ENCODE measurements at places on chromosomes 2 and 18.

DNA sequence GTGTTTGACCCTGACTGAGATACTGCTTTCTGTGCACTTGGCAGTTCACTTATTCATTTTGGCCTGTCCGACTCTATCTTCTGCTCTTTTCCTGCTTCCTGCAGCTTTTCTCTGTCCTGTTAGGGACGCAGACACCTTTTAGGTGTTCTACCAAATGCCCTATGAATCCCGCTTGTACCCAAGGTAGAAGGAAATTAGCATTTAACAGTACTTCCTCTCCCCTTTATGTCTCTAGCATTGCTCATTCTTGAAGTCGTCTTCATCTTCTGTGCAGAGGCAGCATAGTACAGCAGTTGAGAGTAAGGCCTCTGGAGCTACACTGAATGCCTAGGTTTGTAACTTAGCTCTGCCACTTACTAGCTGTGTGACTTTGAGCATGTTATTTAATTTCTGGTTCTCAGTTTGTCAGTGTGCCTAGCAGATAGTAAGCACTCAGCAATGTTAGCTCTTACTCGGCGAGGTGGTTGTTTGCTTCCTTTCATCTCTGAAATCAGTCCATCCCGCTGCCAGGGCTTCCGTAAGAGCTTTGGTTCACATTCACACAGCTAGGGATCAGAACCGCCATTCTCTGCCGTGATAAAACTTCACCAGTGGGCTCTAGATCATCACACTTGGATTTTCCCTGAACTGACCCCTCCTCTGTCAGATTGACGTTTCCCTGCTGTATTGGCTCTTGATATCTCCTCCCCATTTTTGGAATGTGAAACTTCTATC, 1.4 kb downstream of the CCT7 start:
- no peak for DNase-seq

DNA sequence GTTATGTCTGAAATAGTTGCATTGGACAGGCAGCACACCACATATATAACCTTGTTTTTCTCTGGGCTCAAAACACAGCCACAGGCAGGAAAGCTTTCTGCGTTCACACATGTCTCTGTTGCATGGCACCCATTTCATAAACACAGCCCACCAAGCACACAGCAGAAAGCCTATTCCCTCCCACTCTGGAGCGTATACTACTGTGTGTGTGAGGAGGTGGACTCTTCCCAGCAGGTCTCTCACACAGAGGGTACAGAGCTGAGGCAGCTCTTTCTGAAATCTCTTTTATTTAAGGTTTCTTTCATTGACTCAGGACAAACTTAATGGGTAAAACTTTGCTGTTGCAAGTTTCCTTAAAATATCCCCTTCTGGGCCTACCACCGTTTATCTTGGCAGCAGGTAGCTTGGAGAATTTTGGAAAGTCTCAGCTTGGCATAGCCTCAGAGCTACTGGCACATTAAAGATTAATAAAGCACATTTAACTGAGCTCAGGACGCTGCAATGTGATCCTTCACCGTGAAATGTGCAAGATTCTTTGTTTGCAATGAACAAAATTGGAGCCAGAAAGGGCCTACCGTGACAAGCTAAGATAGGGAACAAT, 105.1 kb upstream of the NCKAP5 start:
- no peak for DNase-seq

DNA sequence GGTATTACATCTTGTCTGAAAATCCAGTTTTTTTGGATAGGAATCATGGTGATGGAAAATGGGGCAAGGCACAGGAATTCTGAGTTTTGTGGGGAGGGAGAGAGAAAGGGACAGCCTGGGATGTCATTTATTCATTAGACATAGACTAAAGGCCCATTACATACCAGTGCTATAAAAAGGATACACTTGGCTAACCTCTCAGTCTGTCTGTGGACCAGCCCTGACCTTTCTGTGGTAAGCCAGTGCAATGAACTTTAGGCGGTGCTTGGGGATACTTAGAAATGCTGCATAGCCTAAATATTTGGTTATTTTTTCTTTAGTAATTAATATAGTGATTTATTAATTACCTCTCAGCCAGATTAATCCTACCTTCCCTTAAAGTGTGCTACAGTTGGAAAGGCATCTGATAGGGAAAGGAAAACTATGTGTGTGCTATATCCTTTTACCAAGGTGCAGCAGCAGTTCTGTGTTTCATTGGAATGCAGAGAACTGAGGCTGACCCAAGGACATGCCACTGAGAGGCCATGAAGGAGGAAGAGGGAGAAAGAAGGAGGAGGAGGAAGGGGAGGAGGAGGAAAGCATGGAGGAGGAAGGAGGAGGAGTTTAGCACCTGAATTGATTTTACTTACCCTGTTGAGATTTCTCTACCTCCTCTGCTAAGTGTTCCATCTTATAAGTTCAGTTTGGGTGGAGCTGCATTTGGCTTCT, 37.5 kb downstream of the KCNS3 start:
- no peak for DNase-seq

DNA sequence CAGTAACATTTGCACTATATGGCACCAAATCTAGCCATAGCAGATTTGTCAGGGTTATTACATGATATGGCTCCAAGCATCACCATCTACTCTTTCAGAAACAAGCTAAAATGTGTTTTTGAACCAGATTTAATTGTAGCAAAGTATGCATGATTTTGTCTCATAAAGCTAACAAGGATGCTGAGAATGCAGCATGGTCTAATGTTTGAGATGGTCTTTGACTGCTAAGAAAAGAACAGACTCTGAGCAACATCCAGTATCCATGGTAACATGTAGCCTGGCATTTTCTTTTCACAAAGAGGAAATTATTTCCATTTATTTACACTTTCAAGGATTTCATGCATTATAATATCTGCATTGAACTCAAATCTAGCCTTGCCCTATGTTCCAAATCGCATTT, 206.5 kb downstream of the PDE1A start:
- DNase-seq = no peak

DNA sequence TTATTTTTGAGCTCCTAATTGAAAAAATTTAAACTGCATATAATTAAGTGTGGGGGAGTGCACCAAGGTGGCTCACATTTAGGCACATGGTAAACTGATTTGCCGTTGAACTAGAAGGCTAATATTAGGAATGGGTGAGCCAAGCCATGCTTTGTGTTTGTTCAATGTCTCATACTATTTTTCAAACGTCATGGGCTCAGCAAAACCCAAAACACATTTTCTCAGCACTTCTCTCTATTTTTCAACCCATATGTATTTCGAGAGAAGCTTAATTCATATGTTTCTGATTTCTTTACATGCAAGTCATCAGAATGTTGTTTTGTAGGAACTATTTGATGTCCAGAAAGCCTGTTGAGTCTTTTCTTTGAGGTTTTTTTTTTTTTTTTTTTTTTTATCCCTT, 291.2 kb downstream of the TCF4 start:
- no peak for DNase-seq

- DNase-seq = no peak
These were observed 200.3 kb downstream of the DPP4 start for GRCh38 chr2:161873707-161874106.

GRCh38 chr2:164693390-164693789, 72.1 kb upstream of the GRB14 start:
- no peak for DNase-seq

DNA sequence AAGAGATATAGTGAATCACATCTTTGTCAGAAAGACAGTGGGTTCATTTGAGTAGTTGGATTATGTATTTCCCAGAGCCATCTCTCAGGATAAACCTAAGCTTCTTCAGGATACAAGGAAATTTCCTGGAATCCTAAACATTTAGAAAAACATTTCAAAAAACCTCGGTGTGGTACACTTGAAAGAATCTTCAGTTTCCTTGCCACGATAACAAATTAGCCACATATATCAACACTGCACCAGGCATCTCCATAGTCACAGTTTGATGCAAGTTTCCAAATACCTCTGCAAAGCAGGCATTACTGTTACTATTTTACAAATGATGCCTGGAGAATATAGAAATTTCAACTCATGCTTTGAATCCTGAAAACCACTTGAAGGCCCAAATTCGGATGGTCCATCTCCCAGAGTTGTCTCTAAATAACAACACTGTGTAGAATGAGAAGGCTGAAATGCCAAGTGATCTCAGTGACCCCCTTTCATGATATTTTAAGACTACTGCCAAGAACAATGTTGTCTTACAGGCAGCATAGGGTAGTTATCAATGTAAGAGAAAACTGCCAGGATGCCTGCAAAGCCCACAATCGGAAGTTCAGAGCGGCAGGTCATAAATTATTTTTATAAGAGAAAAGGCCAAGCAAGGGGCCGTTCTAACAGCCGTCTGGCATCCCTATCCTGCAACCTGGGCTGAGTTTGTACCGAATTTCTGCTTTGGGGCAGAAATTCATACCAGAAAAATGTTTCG, 307.9 kb downstream of the TXNL1 start:
- no peak for DNase-seq

GRCh38 chr18:2515171-2515787, 56.0 kb downstream of the METTL4 start:
- no peak for DNase-seq

GRCh38 chr18:6613581-6613980, 115.9 kb upstream of the ARHGAP28 start:
- no peak for DNase-seq

DNA sequence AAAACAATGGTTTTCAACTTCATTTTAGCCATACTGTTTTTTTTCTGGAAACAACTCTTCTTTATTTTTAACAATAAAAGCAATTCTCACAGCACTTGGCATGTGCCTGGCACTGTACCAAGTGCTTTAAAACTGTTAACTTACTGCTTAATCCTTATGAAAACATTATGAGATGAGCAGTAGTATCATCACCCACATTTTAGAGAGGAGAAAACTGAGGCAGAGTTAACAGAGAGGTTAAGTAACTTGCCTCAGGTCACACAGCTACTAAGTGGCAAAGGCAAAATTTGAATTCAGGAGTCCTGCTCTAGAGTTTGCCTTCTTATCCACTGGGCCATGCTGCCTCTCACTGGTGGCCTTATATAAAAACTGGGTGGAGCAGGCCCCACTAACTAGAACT, 23.2 kb downstream of the CTIF start:
- no peak for DNase-seq

DNA sequence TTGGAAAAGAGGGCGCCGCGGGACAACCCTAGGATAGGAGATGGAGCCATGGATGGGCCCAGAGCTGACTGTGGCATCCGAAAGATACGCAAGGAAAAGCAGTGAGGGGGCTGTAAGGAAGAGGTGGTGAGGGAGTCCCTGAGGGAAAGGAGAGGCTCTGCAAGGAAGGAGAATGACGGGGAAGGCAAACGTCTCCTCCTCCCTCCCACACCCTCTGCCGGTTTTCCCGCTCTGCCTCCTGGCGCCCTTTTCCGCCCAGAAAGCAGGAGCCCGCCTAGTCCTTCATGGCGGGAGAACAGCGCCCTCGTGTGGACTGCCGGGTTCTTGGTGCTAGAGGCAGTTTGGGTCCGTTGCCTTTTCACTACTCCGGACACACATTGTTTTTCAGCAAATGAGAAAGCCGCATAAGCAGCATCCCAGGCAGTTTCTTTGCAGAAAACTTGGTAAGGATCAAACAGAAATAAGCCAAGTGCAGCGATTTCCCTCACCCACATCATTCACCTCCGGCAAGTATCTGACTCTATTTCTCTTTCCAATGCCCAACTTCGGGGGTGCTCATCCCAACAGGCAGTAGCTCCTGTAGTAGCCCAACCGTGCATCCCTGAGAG, 200.4 kb downstream of the INO80D start:
- peak; percentile 19 for DNase-seq

DNA sequence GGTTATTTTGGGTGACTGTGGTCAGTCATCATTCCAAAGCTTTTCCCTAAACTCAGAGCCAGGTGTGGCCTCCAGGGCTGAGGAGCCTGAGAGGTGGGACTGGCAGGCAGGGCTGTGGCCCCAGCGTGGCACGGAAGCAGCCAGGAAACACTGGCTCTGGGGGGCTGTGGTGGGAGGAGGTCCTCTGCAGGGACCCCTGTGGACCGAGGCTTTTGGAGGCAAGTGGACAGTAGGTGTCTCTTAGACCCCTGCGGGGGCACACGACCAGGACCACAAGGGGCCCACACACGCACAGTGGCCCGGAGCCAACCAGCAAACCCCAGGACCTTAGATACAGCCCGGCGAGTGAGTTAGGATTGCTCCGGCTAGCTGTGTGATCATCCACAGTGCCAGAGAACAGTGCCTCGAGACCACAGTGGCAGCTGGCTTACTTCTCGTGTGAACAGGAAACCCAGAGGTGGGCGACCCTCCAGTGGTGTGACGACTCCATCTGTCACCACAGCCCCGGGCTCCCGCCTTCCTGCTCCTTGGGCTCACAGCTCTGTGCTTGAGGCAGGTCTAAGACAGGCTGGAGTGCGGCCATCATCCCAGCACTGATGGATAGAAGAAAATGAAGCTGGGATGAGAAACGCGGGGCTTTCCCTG, 1.6 kb upstream of the RTP5 start:
- DNase-seq = no peak

DNA sequence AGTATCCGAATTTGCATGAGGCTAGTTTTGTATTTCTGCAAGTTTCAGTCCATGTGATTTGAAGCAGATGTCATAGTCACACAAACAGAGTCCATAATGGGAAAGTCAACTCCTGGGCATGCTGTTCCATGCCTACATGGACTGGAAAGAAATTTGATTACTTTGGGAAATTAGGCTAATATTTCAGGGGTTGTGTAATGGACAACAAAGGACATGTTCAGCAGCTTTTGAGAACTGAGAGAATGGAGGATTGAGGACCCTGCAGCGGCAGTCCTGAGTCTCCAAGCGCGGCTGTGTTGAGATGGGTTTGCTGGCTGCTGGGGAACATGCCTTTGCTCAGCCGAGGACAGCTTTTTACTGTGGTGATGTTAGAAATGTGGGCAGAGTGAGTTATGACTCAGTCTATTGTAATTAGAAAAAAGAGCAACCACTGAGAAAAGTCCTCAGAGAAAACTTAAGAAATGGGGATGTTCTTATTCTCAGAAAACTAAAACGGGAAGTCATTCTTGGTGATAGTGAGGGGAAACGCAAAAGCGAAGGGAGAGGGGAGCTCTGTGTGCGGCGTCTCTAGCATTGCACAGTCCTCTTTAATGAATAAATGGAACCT, 149.2 kb downstream of the FAM210A start:
- no peak for DNase-seq

- no peak for DNase-seq
These were observed 65.7 kb upstream of the SMAD2 start for GRCh38 chr18:47996091-47996541.

DNA sequence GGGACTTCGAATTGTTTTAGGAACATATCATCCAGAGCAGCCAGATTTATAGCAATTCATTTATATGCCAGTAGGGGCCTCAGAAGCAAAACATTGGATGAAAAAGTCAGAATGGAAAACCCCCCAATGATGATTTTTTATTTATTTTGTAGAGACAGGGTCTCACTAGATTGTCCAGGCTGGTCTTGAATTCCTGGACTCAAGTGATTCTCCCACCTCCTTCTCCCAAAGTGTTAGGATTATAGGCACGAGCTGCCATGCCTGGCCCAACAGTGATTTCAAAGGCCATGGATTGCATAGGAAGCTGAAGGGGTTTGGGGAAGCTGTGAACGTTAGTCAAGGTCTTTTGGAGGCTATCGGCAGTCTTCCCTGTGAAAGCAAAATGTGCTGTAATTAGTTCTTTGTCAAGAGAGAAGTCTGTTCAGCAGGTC, 21.9 kb upstream of the MCFD2 start:
- no peak for DNase-seq

- no peak for DNase-seq
These were observed 17.6 kb upstream of the ADI1 start for GRCh38 chr2:3536682-3537632.

- DNase-seq = no peak
These were observed 60.0 kb downstream of the CAPN13 start for GRCh38 chr2:30747206-30747605.

GRCh38 chr2:204896146-204896545, 350.9 kb downstream of the PARD3B start:
- no peak for DNase-seq
